Smooth muscle cell of trachea (primary cell): ENCODE measurements at places on chromosomes 16 and 17. TPM values are rescaled to one million over a fixed set of nuclear protein-coding genes. Genes with fewer than 3 reads are reported as not detected.

The SLC46A1 gene
- 3.2 and 8.1 TPM in 2 replicates for total RNA-seq

The TAOK2 gene
- total RNA-seq = 59.2 and 87.8 TPM in 2 replicates

The CSF3 gene
- 0.33 TPM in 1 of 2 replicates, not detected in the other for total RNA-seq

The SIRT7 gene
- total RNA-seq = 26.8 and 27.1 TPM in 2 replicates

The TBC1D28 gene
- total RNA-seq = not detected in 2 replicates

The CASKIN2 gene
- 7.1 and 8.0 TPM in 2 replicates for total RNA-seq

The SRSF2 gene
- total RNA-seq = 178 and 194 TPM in 2 replicates

The CCL4L2 gene
- not detected in 2 replicates for total RNA-seq

The IL21R gene
- total RNA-seq = 0.83 and 2.2 TPM in 2 replicates

The GAST gene
- total RNA-seq = not detected in 2 replicates

The RNF222 gene
- total RNA-seq = not detected in 2 replicates

The CCP110 gene
- total RNA-seq = 9.3 and 16.3 TPM in 2 replicates

The CNGB1 gene
- not detected in 2 replicates for total RNA-seq

The HCRT gene
- not detected in 2 replicates for total RNA-seq

The C16orf46 gene
- 0.73 and 1.5 TPM in 2 replicates for total RNA-seq

The DYNC1LI2 gene
- 179 and 194 TPM in 2 replicates for total RNA-seq
